Esophagus mucosa (tissue), 1 donor: ENCODE measurements at places on chromosomes 2 and 18.

GRCh38 chr18:45726603-45727002, 2.6 kb downstream of the SLC14A1 start:
- no peak for ATAC-seq

DNA sequence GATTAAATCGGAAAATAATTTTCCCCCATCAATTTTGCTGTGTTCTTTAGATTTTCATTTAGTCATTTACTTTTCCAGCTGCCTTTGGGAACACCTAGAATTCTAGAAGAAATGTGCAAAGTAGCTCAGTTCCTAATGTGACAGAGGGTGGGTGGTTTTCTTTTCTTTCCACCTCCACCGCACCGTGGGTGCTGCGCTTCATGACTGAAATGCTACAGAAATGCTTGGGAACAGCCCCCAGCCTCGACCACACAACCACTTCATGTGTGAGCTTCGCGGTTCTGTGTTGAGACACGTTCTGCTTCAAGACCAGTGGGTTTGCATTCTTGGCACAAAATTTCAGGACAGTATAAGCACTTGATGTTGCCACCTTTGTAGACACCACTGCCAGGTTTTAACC, 30.9 kb downstream of the E2F6 start:
- ATAC-seq: no peak

- no peak for ATAC-seq
These were observed 190.8 kb upstream of the NDUFV2 start for GRCh38 chr18:8911408-8912340.

DNA sequence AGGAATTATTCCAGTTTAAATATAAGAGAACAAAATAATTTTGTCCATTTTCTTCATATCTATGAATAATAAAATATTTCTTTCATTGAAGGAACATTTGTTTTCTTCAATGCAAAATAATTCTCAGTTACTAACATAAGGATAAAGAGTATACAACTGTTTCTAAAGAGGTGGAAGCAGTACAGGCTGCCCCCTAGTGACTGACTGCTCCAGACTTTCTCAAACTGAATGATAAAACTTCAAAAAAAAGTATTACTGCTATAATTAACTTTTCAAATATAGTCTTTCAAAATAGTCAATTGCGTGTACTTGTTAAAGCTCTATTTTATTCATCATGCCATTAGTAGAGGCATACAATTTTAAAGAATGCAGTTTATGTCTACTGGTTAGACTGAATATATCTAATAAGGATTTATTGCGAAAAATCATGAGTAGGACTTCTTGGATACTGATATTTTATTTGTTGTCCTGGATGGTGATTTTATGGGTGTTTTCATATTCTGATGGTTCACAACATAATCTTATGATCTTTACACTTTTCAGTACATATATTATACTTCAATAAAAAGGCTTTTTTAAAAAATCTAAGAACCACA, 100.1 kb downstream of the WDPCP start:
- ATAC-seq: no peak

GRCh38 chr2:46268196-46268595, 29.0 kb upstream of the EPAS1 start:
- no peak for ATAC-seq

DNA sequence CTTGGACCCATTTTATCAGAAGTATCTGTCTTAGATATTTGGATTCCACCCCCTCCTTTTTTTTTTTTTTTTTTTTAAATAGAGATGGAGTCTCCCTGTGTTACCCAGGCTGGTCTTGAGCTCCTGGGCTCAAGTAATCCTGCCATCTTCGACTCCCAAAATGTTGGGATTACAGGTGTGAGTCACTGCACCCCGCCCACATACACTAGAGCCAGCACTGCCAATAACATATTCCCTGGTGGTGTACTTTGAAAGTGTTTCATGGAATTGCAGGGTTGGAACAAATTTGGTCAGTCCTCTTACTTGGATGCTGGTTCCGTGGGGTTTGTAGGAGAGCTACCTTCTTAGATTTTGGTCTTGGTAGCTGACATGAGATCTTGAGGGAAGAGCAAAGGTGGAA, 15.0 kb downstream of the PDCL3 start:
- peak; percentile 53 for ATAC-seq

DNA sequence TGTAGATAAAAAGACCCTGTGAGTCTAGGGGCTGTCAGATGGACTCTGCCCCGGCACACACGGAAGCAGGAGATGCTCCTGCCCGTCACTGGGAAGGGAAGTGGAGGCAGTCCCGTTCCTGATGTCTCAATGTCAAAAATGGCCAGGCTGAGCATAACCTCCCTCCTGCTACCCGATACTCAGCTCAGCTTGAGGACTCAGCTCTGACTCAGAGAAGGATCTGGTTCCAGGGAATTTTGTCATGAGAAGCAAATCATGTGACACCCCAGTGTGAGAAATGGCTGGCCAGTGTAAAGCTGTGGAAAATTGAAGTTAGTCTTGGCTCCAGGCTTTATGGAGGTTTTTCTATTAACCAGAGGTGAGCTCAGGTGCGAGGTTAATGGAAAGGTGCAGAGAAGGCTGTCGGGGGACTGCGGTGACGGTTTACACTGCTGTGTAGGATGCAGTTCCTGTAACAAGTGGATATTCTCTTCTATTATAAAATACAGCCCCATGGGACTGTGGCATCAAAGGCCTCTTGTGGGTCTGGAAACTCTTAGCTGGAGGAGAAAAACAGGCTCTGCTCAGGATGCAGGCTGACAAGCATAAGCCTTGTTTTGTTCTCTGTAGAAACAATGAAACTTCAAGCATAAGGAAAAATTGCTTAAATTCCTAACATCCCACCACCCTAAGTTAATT, 24.7 kb upstream of the AGAP1 start:
- ATAC-seq: peak; percentile 79
